PC-9 (cell line): ENCODE measurements at places on chromosomes 12 and 14.

GRCh38 chr12:101945369-101946232 is 68.2 kb downstream of the DRAM1 start:
- DNase-seq: no peak

- DNase-seq: no peak
Observed at GRCh38 chr12:59847127-59847526, 251.3 kb downstream of the SLC16A7 start.

DNA sequence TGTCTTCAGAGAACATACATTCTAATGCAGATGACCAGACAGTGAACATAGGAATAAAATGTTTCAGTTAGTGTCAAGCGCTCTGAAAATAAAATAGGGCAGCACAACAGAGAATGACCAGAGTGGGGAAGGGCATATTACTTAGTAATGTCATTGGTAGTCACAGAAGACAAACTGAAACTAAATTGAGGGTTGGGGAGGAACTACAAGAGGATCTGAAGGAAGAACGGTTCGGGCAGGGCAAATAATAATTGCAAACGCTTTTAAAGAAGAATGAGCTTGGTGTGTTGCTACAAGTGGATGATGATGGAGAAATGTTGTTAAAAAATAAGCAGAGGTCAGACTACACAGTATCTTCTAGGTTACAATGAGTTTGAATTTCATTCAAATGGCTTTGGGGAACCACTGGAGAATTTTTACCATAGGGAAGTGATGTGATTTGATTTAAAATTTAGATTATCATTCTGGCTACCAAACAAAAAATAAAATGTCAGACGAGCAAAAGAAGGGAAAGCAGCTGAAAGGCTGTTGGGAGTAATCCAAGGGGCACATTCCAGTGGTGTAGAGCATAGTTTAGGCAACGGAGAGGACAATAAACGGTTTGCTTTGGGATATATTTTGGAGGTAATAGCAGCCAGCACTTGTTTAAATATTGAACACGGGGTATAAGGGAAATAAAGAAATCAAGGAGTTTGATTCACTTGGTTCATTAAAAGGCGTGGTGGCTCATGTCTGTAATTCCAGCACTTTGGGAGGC is 56.3 kb upstream of the SLC6A13 start:
- DNase-seq: no peak

DNA sequence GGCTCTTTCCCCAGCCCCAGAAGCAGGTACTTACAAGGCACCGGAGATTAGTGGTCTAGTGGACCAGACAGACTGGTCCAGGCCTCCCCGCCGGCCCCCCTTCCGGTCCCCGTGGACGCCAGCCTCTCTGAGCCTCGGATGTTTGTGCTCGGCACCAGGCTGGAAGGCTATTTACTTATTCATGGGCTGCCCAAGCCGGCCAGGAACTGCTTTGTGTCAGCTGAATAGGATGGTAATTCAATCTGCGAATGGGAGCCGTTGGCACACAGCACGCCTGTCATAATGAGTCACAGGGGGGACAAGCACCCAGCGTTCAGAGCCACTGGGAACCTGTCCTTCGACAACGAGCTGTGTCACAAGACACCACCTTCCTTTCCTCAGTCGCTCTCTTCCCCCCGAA is 82.3 kb downstream of the RIMBP2 start:
- DNase-seq: no peak

DNA sequence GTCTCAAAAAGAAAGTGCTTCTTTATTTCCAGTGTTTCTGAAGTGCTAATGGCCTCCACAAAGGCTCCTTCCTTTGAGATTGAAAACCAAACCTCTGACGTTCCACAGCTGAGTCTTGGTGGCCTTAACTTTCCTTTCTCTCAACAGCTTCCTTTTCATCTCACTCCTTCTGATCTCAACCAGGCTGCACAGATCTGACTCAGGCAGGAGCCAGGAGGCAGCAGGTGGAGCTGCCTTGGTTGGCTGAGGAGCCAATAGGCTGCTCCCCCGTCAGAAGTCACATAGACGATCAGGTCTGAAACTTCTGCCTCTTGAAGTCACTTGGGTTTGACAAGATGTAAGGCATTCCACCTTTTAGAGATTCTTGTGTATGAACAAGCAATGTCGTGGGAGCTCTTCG is 9.1 kb upstream of the KCNA5 start:
- no peak for DNase-seq

DNA sequence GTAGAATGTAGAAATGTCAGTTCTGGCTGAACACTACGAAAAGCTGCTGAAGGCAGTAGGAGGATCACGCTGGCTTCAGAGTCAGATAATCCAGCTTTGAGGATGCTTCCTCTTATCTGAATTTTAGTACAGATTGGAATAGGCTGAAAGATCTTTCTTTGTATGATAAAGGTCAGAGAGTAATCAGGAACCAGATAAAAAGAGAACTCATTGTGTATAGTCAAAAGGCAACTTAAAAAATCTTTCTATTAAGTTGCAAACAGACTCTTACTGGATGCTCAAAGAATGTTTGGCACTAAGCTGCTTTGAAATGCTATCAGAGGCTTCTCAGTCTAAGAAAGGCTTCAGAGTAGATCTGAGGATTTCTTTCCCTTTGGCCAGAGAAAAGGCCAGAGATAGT is 21.8 kb upstream of the TRHDE start:
- no peak for DNase-seq

- no peak for DNase-seq
Observed at GRCh38 chr12:78244916-78245507, 414.3 kb downstream of the NAV3 start.

DNA sequence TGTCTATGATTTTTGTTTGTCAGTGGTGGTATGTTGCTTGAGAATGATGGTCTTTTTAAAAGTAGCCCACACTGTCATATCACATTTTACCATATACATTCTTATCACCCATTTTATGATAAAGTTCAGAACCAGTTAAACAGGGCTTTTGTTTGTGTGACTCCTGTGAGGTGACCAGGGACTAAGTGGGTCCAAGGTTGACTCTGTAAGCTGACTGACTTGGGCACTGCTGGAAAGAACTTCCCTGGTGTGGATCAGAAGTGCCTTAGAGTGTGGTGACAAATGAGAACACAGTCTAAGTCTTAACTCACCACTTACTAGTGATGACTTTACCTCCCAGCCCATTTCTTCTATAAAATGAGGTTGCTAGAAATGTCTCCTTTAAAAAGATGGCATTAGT is 52.6 kb downstream of the VRK1 start:
- no peak for DNase-seq

- no peak for DNase-seq
Observed at GRCh38 chr14:71555654-71556559, 376.3 kb upstream of the RGS6 start.

GRCh38 chr12:120529641-120530417 is 871 bp upstream of the COQ5 start:
- peak; percentile 54 for DNase-seq

- no peak for DNase-seq
Observed at GRCh38 chr14:35940291-35940690, 114.2 kb downstream of the BRMS1L start.

DNA sequence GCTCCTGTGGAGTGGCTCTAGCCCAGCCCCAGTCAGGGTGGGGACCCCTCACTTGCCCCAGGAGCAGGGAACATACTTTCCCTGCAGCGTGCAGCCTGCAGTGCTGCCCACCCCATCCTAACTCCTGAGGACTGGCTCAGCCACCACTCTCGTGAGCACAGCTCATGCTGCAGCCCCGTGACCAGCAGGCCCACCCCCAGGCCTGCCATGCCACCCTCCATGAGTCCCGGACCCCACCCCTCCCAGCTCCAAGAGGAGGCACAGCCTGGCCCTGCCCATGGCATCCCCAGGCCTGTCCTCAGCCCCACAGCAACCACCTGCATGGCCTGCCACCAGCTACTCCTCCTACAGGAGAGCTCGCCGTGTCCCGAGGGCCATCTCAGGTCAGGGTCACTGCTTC is 3.9 kb upstream of the JAG2 start:
- no peak for DNase-seq

DNA sequence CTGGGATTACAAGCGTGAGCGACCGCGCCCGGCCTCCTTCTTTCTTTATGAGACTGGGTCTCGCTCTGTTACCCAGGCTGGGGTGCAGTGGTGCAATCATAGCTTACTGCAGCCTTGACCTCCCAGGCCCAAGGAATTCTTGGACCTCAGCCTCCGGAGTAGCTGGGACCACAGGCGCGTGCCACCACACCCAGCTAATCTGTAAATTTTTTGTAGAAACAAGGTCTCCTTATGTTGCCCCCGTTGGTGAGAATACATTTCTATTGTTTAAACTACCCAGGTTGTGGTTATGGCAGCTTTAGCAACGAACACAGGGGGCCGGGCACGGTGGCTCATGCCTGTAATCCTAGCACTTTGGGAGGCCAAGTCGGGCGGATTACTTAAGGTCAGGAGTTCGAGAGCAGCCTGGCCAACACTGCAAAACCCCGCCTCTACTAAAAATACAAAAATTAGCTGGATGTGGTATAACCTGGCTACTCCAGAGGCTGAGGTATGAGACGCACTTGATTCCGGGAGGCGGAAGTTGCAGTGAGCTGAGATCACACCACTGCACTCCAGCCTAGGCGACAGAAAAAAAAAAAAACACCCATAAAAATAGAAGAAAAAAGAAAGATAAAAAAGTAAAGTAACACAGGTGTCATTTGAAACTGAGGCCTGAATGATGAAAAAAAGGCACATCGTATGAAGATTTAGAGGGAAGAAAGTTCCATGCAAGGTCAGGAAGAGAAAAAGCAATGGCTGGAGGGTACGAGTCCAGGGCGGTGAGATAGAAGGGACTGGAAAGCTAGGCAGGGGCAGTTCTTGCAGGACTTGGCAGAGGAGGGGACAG is 977 bp upstream of the TMEM120B start:
- DNase-seq: peak; percentile 19

- DNase-seq: no peak
Observed at GRCh38 chr12:51923506-51924365, 16.4 kb downstream of the ACVRL1 start.

- peak; percentile 20 for DNase-seq
Observed at GRCh38 chr12:108884116-108885012, 4.5 kb downstream of the DAO start.

- DNase-seq: no peak
Observed at GRCh38 chr14:100165831-100166440, 6.5 kb upstream of the DEGS2 start.

- DNase-seq: no peak
Observed at GRCh38 chr14:34460841-34461240, 1.2 kb downstream of the SPTSSA start.

- DNase-seq: no peak
Observed at GRCh38 chr14:35229792-35230089, 62.4 kb upstream of the PSMA6 start.

GRCh38 chr12:128381541-128381940 is 114.6 kb downstream of the TMEM132C start:
- no peak for DNase-seq

DNA sequence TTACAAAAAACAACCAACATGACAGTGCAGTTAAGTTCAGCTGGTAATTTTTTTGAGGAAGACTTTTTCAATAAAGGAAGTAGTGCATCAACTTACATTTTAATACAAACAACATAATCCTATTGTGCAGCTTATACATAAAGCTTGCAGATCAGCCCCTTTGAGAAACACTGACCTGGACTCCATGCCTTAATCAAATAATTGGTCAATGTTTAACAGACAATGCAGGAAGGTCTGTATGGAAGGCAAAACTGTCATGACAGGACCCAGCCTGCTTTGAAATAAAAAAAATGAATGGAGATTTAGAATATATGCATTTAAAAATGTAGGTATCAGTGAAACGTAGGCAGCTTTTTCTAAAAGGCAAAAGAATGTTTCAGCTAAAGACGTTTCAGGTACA is 321.7 kb upstream of the RPL10L start:
- no peak for DNase-seq

- no peak for DNase-seq
Observed at GRCh38 chr12:97127061-97127460, 220.0 kb downstream of the NEDD1 start.

GRCh38 chr12:44837114-44837755 is 38.9 kb downstream of the NELL2 start:
- DNase-seq: no peak

DNA sequence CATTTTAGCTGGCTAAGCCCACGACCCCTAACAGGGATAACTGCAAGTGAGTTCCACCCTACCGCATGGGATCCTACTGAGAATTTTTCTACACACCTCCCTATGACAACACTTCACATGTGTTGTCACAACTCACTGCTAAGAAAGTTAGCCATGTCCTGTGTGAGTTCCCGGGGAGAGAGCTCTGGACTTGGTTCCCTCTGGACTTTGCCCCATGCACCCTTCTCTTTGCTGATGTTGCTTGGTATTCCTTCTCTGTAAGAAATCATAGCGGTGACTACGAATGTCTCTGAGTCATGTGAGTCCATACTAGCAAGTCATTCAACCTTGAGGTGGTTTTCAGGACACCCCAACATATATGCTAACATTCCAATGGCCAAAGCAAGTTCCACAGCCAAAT is 9.5 kb upstream of the CDKN3 start:
- DNase-seq: no peak

- no peak for DNase-seq
Observed at GRCh38 chr12:9706086-9706685, 26.7 kb downstream of the CLECL1 start.

DNA sequence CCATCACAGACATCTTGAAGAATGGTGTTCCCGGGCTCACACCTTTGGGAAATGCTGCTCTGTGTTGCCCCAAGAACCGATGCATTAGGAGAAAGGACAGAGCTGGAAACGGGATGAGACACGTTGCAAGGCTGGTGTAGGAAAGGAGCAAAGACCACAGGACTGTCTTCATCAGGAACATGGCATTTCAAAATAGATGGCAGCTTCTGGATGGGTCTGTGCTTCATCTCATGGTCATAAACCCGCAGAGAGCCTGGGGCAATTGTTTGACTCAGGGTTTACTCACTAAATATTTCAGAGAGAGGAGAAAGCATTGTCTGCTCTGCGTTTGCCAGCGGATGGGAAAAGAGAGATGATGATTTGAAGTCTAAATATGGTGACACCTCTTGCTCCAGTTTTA is 76.3 kb downstream of the CACNA1C start:
- DNase-seq: no peak

DNA sequence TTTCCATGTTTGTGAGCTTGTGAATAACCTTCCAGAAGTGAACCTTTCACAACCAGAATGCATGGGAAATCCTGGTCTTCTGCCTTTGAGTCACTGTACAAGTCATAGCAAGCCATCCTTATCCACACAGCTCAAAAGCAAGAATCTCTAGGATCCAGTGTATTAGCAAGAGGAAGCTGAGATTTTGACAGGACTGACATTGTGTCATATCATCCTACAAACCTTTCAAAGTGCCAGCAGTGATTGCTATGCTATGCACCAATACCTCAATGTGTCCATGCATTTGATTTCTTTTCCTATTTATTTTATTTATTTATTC is 13.5 kb upstream of the NRDE2 start:
- DNase-seq: no peak

GRCh38 chr12:14366209-14367039 is 942 bp downstream of the ATF7IP start:
- no peak for DNase-seq

DNA sequence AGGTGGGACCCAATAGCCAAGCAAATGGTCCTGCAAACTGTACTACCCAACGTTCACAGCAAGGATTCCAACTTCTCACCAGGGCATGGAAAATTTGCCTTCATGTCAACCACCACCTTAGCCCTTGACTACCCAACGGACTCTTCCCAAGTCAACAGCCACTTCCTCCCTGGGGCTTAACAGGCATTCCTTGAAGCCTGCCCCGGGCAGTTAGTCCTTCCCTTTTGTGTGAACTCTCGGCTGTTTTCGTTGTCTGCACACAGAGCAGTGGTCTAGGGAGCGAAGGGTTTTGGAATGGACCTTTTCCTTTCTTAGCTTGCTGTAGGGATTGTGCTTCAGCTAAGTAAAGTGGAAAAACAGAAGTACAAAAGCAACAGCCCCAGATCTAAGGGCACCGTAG is 35.2 kb upstream of the TCL1B start:
- DNase-seq: no peak
